NCI-H1930 (cell line): ENCODE measurements at places on chromosomes 5 and 9.

DNA sequence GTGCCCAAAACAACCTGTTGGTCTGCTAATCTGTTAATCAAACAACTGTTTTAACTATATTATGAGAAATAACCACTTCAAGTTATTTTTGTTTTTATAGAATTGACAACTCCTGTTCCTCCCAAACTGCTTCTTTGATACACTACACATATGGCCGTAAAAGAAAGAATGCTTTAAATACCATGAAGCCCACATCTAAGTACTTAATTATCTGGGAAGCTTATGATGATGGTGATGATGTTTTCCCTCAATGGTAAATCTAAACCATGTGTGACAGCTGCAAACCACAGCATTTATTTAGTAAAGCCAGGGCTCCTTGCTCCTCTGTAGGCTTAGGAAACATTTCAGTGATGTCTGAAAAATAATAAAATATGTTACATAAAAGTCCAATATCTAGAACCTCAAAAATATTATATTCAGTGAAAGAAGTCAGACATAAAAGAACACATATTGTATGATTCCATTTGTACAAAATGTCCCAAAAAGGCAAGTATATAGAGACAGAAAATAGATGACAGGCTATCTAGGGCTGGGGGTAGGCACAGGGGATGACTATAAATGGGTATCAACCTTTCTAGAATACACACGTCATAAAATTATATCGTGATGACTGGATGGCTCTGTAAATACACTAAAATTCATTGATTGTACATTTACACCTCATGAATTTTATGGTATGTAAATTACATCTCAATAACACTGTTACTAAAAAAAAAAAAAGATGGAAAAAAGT lies 154.1 kb downstream of the EFNA5 start:
- no peak for DNase-seq

DNA sequence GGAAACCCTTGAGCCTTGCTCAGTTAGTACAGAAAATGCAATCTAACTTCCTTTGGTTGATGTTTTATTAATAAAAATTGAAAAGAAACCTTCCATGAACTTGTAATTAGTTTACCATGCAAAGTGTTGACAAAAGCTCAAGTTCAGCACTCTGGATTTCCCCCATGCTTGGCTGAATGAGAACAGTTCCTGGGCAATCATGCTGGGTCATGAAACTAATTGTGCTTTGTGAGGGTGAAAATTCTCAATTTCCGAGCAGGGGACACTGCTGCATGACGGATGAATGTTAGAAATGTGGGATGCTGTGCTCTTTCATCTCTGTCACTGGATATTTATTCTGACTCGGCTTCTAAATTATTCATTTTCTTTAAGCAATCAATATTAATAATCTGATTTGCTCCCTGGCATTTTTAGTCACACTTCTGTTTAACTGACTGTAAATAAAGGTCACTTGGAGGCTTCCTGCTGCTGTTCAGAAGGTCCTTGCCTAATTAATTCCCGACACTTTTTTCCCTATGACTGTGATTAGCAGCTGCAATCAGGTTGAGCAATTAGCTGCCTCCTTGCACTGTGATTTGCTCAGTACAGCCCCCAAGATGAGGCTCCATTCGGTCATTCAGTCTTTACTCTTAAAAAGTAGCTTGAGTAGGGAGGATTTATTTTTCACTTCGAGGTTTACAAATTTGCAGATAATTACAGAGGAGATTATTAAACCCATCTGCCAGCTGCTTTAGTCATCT lies 678.1 kb upstream of the ZNF608 start:
- DNase-seq = no peak

- DNase-seq = no peak
These were observed 421.8 kb downstream of the ACTL7B start for GRCh38 chr9:108434036-108434435.

DNA sequence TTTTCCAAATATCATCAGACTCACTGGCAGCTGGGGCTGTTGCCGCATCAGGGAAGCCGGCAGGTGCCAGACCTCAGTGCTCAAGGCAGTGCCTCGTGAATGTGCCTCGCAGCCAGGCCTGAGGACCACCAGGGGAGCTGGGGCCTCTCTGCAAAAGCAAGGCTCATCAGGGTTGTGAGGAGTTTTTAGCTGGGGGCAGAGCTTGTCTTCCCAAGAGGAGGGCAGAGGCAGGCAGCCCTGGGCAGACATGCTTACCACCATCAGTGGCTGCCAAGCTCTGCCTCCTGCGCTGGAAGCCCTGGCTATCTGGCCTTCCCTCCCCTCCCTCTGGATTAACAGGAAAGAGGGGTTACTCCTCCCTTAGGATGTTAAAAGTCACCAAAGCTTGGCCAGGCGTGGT lies 8.8 kb upstream of the TBC1D9B start:
- DNase-seq = no peak

DNA sequence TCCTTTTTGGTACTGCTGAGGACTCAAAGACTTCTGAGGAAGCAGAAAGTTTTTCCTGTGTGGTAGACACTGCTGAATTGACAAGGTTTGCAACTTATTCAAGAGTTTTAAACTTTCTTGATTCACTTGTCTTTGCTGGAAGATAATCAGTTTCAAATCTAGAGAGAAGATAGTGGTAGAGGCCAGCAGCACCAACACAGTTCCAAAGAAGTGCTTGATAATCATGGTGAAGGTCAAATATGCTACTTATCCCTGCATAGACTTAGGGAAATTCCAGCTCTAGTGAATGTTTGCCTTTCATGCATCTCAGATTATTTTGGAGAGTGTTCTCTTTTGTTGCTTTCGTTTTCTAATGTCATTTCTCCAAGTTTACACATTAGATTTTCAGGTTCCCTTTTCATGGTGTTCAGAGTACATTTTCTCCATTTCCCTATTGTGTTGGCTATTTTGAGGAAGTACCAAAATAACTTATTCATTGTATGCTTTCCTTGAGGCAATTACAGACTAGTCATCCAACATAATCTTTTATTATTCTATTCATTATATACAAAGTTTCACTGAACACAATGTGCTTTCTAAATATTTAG lies 550 bp downstream of the IFNE start:
- no peak for DNase-seq

- no peak for DNase-seq
These were observed 99.6 kb upstream of the CCDC112 start for GRCh38 chr5:115396081-115396480.

DNA sequence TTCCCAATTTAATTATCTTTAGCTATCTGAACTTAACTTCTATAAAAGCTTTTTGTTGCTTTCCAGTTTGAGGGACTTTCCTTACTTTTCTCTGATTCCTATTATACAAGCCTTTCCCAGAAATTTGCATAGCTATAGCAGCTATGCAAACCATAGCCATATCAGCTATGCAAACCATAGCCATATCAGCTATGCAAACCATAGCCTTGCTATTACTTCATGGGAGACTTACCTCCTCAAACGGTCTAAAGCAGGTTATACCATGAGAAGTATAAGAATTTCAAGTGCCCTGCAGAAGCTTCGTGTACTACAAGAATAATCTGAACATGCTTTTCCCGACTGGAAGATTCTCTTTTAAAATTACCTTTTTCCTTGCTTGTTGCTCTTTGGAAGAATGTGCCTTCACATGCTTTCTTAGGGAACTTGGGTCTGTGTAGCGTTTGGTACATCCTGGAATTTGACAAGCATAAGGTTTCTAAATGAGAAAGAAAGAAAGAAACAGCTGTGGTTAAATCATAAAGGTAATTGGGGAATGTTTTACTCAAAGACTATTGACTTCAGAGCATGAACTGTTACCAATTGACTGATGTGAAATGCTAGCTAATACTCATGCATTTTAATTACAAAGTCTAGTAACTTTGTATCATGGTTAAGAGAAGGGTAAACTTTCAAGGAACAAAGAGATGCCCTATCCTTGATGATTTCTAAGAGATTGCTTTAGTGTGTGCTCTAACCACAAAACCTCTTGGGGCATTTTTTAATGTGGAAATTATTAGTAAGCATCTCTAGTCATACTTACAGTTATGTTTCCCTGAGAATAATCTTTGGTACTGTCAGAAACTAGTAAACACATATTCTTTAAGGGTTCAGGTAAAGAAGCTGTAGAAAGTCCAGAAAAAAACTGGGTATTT lies 367.6 kb downstream of the GLIS3 start:
- DNase-seq = no peak

- DNase-seq = no peak
These were observed 168.3 kb upstream of the RASA1 start for GRCh38 chr5:87099291-87099839.

DNA sequence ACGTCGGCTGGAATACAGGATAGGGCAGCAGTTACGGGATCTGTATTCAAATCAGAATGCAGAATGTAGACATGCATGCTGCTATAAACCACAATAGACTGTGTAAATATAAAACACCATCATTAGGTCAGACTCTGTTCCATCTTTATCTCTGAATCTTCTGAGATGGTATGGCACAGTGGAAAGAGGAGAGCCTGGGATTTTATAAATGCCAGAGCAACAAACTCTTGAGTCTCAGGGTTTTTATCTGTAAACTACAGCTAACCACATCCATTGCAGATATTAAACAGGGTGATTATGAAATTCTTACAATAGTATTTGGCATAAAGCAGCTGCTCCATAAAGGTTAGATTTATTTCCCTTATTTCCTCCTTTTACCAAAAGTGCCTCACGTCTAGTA lies 108.7 kb downstream of the ZDHHC21 start:
- no peak for DNase-seq

GRCh38 chr9:95854386-95855020 lies 21.0 kb upstream of the ERCC6L2 start:
- no peak for DNase-seq

GRCh38 chr5:149485655-149486615 lies 65.3 kb downstream of the CSNK1A1 start:
- no peak for DNase-seq

DNA sequence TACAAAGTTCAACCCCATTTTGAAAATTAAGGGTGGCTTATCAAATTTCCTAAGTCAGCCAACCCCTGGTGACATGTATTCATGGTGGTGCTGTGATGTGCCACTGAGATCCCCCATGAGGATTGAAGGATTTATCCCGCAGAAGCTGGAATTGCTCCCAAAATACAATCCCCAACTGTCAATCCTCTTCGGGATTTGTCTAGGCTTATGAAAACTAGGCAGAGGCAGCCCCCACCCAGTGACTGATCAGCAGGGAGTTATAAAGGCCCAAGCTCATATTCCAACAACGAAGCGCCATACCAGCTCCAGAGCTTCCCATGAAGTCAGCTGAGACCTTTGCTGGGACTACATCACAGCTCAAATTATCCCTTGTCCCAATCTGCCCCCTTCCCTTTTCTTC lies 316.0 kb downstream of the ENC1 start:
- DNase-seq = no peak

DNA sequence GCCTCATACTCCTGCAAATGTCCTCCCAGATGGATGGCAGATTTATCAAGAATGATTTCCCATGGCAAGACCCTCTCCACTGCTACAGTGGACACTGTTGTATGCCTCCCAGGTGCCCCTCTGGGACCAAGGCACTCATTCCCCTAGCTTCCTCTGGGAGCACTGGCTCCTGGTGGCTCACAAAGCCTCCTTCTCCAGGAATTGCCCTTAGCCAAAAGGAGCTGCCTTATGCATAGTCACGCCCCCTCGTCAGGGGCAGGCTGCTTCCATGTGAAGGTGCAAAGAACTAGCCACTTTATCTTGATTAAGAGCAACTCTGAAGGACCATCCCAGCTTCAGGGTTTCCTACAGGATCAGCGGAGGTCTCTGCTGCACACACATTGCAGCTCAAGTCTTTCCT lies 358.1 kb downstream of the CDK5RAP2 start:
- DNase-seq = no peak

DNA sequence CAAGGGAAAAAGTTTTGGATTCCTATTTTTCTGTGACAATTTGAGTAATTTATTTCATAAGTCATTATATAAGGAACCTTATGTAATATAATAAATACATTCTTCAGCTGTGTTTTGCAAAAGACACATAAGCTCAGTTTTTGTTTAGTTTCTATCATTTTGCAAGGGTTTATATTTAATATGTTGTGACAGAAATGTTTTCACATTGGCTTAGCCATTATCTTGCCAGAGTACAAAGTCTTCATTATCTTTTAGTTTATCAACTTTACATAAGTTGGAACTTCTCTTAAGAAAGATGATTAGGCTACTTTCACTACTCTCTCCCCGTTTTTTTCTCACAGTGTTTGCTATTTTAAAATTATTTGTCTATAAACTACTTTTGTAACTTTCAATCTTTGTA lies 54.8 kb downstream of the ERCC6L2 start:
- DNase-seq = no peak

- DNase-seq = no peak
These were observed 564.0 kb downstream of the IRX1 start for GRCh38 chr5:4159681-4160080.

DNA sequence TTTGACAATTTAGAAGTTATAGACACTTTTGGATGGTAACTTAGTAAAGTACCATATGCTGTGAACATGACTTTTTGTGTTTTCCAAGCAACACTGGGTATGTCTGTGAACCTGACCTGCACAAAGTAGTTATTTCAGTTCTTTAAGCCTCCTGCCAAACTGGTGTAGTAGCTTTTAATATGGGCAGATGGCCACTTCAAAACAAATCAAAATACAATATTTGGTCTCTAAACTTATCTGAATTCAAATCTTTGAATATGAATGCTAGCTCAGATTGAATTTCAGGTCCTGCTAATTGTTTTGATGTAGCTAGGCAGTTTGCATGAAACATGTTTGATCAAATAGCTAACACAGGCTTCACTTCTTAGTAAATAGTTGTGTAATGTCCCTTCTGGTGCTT lies 1176.7 kb upstream of the CDH9 start:
- no peak for DNase-seq

DNA sequence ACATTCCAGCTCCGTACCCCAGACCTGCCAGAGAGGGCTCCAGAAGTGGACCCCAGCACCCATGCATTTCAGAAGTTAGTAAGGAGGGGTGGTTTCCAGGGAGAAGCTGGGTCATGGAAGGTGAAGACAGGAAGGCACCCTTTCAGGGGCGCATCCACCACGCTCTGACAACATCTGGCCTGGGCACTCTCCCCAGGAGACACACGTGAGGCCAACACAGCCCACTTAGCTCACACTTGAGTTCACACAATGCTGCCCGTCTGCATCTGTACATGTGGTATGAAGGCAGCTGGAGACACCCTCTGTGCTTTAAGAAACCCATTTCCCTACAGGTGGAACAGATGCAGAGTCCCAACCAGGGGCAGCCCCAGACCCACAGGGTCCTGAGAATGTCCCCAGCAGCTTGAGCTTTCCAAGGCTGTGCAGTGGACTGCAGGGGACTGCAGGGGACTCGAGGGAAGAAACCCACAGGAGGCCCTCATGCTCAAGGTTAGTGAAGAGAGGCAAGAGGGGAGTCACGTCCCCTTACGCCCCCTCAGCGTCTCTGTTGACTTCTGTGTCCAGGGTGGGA lies 326.8 kb upstream of the IRX1 start:
- DNase-seq = no peak
